ENCODE measurements at places on chromosomes 7 and 10. TPM values are rescaled to one million over a fixed set of nuclear protein-coding genes. Genes with fewer than 3 reads are reported as not detected.

GRCh38 chr7:73770002-73770859 lies at the start of gene CLDN3:
Gene CLDN3 (minus strand): TSS chr7:73770270. CDS start chr7:73770049, 221 bp downstream.
- H3K4me1 ChIP-seq = no peaks in the 10 kb centered on the region
- H3K27me3 ChIP-seq = no peaks in the 10 kb centered on the region
- peak within 1 kb of the TSS; percentile 31 for H3K27ac ChIP-seq
- no peaks in the 10 kb centered on the region for H3K36me3 ChIP-seq
- peak within 1 kb of the TSS; percentile 73 for H3K4me3 ChIP-seq

DNA sequence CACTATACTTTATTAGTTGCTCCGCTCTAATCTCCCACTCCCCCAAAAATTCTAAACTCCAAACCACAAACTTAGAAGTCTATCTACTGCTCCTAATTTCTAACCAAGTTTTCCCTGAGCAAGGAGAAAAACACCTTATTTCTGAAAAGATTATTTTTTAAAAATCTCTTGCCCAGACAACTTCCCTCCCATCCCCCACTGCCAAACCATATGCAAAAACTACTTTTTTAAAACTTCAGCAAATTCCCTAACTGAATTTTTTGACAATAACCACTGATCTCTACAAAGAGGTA lies 1.9 kb downstream of the UBE2H start:
- peak overlapping the region; percentile 81 for H3K4me3 ChIP-seq
- DNase-seq = no peak
- H3K27me3 ChIP-seq = no peaks in the 10 kb centered on the region
- peaks cover 29% of the 10 kb centered on the region for H3K4me1 ChIP-seq

- no peak overlapping the region for H3K27ac ChIP-seq
- no peak overlapping the region for H3K4me3 ChIP-seq
- no peaks in the 10 kb centered on the region for H3K4me1 ChIP-seq
- H3K27me3 ChIP-seq = no peaks in the 10 kb centered on the region
These were observed 91.2 kb upstream of the AHR start for GRCh38 chr7:17207220-17207619.

SLC13A4 gene
- not detected for total RNA-seq

GALNT17 gene
- total RNA-seq = not detected

GRCh38 chr10:11901454-11901832 lies 78.3 kb downstream of the PROSER2 start:
- H3K4me3 ChIP-seq = no peak overlapping the region
- no peak overlapping the region for H3K27ac ChIP-seq
- H3K4me1 ChIP-seq = no peaks in the 10 kb centered on the region
- DNase-seq = no peak
- no peaks in the 10 kb centered on the region for H3K27me3 ChIP-seq

DNA sequence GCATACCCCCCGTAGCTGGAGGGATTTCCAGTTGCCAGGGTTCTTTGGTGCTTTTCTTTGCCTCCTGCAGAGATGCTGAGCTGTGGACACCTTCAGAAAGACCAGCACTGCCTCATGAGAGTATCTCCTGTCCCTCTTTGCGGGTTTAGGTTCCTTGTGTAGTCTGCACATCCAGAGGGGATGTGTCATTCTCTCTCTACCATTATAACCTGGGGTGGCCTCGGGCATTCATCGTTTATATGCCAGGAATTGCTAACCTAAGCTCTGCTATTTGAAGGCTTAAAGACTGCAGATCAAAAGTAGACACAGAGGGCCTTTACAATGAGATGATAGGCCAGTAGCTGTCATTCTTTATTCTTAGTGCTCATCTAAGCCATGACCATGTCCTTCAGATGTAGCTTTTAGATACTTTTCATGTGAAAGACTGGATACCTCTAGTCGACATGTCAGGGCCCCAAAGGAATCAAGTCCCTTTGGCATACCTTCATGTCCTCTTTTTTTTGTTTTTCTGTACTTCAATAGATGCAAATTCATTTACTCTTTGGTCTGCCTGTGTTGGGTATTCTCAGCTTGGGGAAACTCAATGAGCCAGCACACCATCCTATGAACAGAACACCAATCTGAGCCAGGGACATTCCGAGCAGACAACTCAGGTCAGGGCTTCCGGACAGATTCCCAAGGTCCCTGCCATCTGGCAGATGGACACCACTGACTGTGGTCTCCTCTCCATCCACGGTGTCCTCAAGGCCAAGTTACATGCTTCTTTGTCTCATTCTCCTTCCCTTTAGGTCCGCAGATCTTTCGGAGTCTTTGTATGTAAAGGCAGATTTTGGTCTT lies 129.3 kb downstream of the NRF1 start:
- no peak overlapping the region for H3K4me3 ChIP-seq
- no peak for DNase-seq
- H3K4me1 ChIP-seq = no peaks in the 10 kb centered on the region
- no peaks in the 10 kb centered on the region for H3K36me3 ChIP-seq
- H3K27ac ChIP-seq = no peak overlapping the region

GRCh38 chr10:113631684-113632367 lies 32.0 kb downstream of the NRAP start:
- H3K4me1 ChIP-seq = no peaks in the 10 kb centered on the region
- DNase-seq = no peak
- no peaks in the 10 kb centered on the region for H3K36me3 ChIP-seq
- H3K27me3 ChIP-seq = peaks cover 21% of the 10 kb centered on the region
- H3K4me3 ChIP-seq = no peak overlapping the region

HOXA9 gene
- total RNA-seq = not detected

PRKCQ gene
- 0.23 TPM for total RNA-seq

DNA sequence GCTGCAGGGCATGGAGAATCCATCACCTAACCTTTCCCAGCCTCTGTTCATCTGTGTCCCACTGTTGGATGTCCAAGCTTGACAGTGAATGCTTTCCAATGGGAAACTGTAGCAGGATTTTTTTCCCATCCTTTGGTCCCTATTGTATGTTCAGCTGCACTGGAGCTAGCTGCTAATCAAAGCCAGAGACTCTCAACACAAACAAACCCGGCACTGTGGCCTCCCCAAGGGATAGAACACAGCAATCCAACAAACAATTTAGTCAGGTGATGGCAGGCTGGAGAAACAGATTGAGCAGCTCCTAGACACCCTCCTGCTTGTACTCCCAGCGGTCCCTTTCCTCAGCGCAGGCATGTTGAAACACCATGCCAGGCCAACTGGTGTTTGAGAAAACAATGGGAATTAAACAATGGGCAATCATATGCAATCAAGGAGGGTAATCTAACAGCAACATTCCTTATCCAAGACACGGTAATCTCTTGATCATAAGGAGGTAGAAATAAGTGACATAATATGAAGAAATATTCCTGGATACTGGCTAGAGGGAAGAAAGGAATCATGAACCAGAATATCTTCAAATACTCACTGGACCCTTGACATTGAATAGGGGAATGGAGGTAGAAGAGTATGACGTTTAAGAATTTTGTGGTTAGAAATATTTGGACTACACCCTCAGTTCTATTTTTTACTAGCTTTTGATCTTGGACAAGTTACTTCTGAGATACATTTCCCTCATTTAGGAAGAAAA lies 15.0 kb downstream of the PTN start:
- no peak overlapping the region for H3K27ac ChIP-seq
- no peaks in the 10 kb centered on the region for H3K27me3 ChIP-seq
- H3K36me3 ChIP-seq = no peaks in the 10 kb centered on the region
- DNase-seq = no peak
- no peak overlapping the region for H3K4me3 ChIP-seq
- H3K4me1 ChIP-seq = no peaks in the 10 kb centered on the region

- H3K4me1 ChIP-seq = peaks cover 30% of the 10 kb centered on the region
- no peaks in the 10 kb centered on the region for H3K27me3 ChIP-seq
- H3K4me3 ChIP-seq = peak overlapping the region; percentile 77
- H3K27ac ChIP-seq = peak overlapping the region; percentile 95
- no peaks in the 10 kb centered on the region for H3K36me3 ChIP-seq
- peak; percentile 24 for DNase-seq
These were observed 132.1 kb downstream of the NRBF2 start for GRCh38 chr10:63265222-63265617.

GRCh38 chr10:8214587-8214986 lies 160.1 kb downstream of the GATA3 start:
- H3K4me1 ChIP-seq = no peaks in the 10 kb centered on the region
- no peaks in the 10 kb centered on the region for H3K27me3 ChIP-seq
- no peak overlapping the region for H3K4me3 ChIP-seq
- H3K36me3 ChIP-seq = no peaks in the 10 kb centered on the region
- no peak for DNase-seq
- H3K27ac ChIP-seq = no peak overlapping the region

- H3K27ac ChIP-seq = no peak overlapping the region
- H3K4me1 ChIP-seq = no peaks in the 10 kb centered on the region
- no peaks in the 10 kb centered on the region for H3K36me3 ChIP-seq
- H3K27me3 ChIP-seq = no peaks in the 10 kb centered on the region
- no peak overlapping the region for H3K4me3 ChIP-seq
- no peak for DNase-seq
These were observed 111.3 kb downstream of the SLIT1 start for GRCh38 chr10:97074256-97075145.

GRCh38 chr7:50281680-50282445 lies 22.7 kb upstream of the IKZF1 start:
- H3K4me3 ChIP-seq = no peak overlapping the region
- H3K36me3 ChIP-seq = no peaks in the 10 kb centered on the region
- no peaks in the 10 kb centered on the region for H3K27me3 ChIP-seq
- no peak for DNase-seq
- no peak overlapping the region for H3K27ac ChIP-seq
- no peaks in the 10 kb centered on the region for H3K4me1 ChIP-seq

CAMK2B gene
- 0.26 TPM for total RNA-seq

GRCh38 chr7:2759736-2760097 lies 71.7 kb downstream of the AMZ1 start:
- H3K36me3 ChIP-seq = no peaks in the 10 kb centered on the region
- no peaks in the 10 kb centered on the region for H3K27me3 ChIP-seq
- H3K4me3 ChIP-seq = no peak overlapping the region
- H3K27ac ChIP-seq = peak overlapping the region; percentile 98
- DNase-seq = no peak
- H3K4me1 ChIP-seq = peaks cover 78% of the 10 kb centered on the region

- H3K27me3 ChIP-seq = no peaks in the 10 kb centered on the region
- H3K4me3 ChIP-seq = no peak overlapping the region
- no peaks in the 10 kb centered on the region for H3K36me3 ChIP-seq
- no peaks in the 10 kb centered on the region for H3K4me1 ChIP-seq
These were observed 14.2 kb upstream of the PDCD4 start for GRCh38 chr10:110857265-110858171.

GRCh38 chr10:1648648-1649047 lies 88.7 kb downstream of the ADARB2 start:
- no peak overlapping the region for H3K4me3 ChIP-seq
- no peak overlapping the region for H3K27ac ChIP-seq
- H3K4me1 ChIP-seq = no peaks in the 10 kb centered on the region
- H3K27me3 ChIP-seq = no peaks in the 10 kb centered on the region
- H3K36me3 ChIP-seq = no peaks in the 10 kb centered on the region

- H3K36me3 ChIP-seq = no peaks in the 10 kb centered on the region
- H3K27ac ChIP-seq = no peak overlapping the region
- no peaks in the 10 kb centered on the region for H3K27me3 ChIP-seq
- no peak overlapping the region for H3K4me3 ChIP-seq
- H3K4me1 ChIP-seq = no peaks in the 10 kb centered on the region
- DNase-seq = peak; percentile 46
These were observed 214.7 kb upstream of the SLC26A5 start for GRCh38 chr7:103660455-103661371.

GRCh38 chr7:33195264-33195663 lies 65.9 kb downstream of the BBS9 start:
- H3K27me3 ChIP-seq = no peaks in the 10 kb centered on the region
- no peak for DNase-seq
- no peak overlapping the region for H3K27ac ChIP-seq
- H3K4me1 ChIP-seq = no peaks in the 10 kb centered on the region
- H3K4me3 ChIP-seq = no peak overlapping the region

INA gene
- total RNA-seq = 0.08 TPM

SFXN2 gene
- 11.6 TPM for total RNA-seq

DNA sequence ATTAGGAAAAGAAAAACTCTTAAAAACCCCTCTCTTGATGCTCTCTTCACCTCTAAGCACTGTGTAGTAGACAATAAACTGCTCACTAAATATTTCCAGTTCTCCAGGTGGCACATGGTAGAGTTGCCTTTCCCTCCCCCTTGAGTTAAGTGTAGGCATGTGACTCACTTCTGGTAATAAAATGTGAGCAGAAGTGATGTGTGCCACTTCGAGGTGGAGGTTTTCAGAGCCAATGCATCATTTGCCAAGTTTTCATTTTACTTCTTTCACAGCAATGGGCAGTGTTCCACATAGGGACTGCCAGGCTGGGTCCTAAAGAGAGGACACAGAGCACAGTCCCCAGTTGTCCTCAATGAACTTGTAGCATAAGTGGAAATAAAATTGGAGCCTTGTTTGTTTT lies 131.6 kb upstream of the NPY start:
- no peaks in the 10 kb centered on the region for H3K4me1 ChIP-seq
- DNase-seq = no peak
- H3K4me3 ChIP-seq = no peak overlapping the region
- H3K27ac ChIP-seq = no peak overlapping the region
- H3K36me3 ChIP-seq = no peaks in the 10 kb centered on the region
- no peaks in the 10 kb centered on the region for H3K27me3 ChIP-seq

- H3K4me3 ChIP-seq = no peak overlapping the region
- no peak overlapping the region for H3K27ac ChIP-seq
- H3K27me3 ChIP-seq = no peaks in the 10 kb centered on the region
- peaks cover 30% of the 10 kb centered on the region for H3K36me3 ChIP-seq
- DNase-seq = no peak
These were observed 7.6 kb downstream of the ZFYVE27 start for GRCh38 chr10:97744405-97745035.

DNA sequence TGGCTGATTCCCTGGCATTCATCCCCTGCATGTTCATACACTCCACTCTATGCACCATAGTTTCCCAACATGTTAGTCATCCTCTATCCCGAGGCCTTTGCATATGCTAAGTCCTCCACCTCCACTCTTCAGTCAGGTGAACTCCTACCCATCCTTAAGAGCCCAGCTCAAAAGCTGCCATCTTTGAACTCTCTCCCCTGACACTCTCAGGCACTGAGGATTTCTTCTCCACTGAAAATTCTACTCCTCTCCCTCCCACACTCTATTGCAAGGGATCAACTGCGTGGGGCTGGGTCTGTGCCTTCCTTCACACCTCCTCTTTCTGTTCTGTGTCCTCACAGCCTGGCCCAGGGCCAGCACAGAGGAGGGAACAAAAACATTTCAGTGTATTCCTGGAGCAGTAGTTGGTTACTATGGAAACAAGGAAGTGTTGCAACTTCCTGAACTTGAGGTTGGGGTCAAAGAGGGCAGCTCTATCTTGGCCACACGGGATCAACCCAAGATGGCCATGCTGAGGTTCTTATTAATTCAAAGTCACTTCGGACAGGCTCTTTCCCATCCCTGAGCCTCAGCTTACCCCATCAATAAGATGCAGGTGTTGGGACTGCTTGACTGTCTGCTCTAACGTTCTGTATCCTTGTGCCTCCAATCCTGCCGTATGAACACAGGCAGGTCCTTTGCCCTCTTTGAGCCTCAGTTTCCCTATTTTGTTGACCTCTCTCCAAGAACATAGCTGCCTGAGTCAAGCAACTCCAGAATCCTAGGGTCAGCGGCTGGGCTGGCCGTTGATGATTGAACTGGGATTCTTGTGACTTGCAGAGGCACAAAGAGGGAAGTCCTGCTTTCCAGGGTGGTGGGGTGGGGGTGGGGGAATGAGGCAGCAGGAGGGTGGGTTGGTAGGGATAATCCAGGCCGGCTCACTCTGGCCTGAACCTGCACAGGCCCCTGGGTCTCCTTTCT lies 15.5 kb downstream of the ZMIZ1 start:
- peaks cover 100% of the 10 kb centered on the region for H3K4me1 ChIP-seq
- H3K4me3 ChIP-seq = no peak overlapping the region
- H3K27ac ChIP-seq = peak overlapping the region; percentile 51
- no peak for DNase-seq
- no peaks in the 10 kb centered on the region for H3K36me3 ChIP-seq
- H3K27me3 ChIP-seq = no peaks in the 10 kb centered on the region

HTR7 gene
- 0.33 TPM for total RNA-seq

GRCh38 chr7:2023877-2024566 lies 208.7 kb downstream of the MAD1L1 start:
- no peaks in the 10 kb centered on the region for H3K27me3 ChIP-seq
- no peaks in the 10 kb centered on the region for H3K4me1 ChIP-seq
- H3K4me3 ChIP-seq = no peak overlapping the region
